ENCODE measurements at places on chromosomes 7 and 10.

GRCh38 chr7:101819913-101820522, 2.6 kb downstream of the CUX1 start:
- no peak for DNase-seq

GRCh38 chr7:132576721-132577085, 433 bp upstream of the PLXNA4 start:
- no peak for DNase-seq

- DNase-seq, result no peak
Observed at GRCh38 chr10:506451-507354, 182.8 kb downstream of the DIP2C start.

DNA sequence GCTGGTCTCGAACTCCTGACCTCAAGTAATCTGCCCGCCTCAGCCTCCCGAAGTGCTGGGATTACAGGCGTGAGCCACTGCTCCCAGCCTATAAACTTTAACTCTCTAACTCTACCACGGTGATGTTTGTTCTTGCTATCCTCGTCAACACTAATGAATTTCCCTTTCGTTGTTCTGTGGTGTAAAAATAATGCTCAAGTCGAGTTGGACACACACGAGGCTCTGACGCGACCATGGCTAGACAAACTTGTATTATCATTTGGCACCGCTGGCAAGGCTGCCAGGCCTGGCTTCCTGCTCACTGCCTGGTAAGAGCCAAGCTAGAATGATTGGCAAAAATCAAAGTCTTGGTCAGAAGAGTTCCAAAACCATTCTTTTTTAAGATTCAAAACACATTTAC, 167.0 kb upstream of the KLF6 start:
- no peak for DNase-seq
